GM12892 (cell line): ENCODE measurements at places on chromosomes 7 and 10.

DNA sequence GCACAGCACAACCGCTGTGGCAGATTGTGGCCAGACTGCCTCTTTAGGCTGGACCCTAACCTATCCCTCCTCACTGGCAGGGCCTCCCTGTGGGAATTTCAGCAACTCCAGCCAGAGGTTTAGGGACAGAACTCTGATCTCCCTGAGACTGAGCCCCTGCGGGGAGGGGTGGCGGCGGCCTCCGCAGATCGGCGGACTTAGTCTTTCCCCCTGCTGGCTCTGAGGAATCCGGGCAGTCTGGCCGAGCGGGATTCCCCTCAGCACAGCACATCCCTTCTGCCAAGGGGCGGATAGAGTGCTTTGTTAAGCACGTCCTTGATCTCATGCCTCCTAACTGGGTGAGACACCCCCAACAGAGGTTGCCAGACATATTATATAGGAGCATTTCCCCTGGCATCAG lies 224.2 kb upstream of the NPY start:
- DNase-seq, result no peak

- DNase-seq, result no peak
Observed at GRCh38 chr7:79334841-79335240, 118.6 kb downstream of the MAGI2 start.

- DNase-seq, result no peak
Observed at GRCh38 chr7:149325248-149325647, 63.3 kb downstream of the ZNF783 start.

DNA sequence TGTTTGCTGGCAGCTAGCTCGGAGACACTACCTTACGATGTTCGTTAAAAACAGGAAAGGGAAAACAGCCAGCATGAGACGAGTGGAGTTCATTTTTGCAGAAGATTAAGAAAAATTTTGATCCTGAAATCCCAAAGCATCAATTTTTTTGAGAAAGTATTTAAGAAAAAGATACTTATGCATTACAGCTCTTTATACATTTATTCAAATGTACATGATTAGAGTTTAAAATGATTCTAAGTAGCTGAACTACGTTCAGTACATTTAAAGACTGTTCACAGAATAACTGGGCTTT lies 34.7 kb downstream of the CNPY1 start:
- no peak for DNase-seq

- DNase-seq, result no peak
Observed at GRCh38 chr7:158476331-158476932, 111.2 kb downstream of the PTPRN2 start.

- no peak for DNase-seq
Observed at GRCh38 chr10:85967594-85967993, 399.0 kb downstream of the GRID1 start.

GRCh38 chr10:103605359-103606096 lies 112.0 kb downstream of the NEURL1 start:
- DNase-seq, result no peak

DNA sequence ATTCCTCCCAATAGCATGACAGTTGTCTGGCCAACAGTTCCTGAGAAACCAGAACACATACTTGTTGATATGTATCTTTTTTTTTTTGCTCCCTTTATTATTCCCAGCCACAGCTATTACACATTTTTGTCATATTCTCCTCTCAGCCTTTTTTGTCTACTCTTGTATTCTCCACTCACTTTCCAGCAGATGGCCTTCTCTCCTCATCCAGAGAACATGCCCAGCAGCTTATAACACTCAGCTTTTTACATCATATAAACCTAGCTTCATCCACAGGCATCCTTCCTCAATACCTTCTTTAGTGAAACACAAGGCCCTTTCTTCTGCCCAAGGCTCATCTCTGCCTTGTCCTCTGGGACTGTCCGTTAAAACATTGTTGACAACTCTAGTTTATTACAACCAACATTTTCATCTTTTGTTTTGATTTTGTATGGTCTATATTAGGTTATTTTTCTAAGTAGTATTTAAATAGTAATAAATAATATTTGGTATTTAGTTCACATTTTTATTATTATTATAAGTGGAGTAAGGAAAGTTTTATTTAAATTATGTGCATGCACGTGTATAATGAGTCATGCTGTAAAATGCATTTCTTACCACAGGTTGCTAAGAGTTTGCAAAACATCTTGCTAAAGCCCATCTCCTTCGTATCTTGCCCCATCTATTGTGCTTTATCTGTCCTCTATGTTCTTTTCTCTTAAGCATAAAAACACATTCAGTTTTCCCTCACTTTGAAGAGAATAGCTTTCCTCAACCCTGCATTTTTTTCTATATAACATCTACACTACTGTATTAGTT lies 101.5 kb downstream of the ORC5 start:
- DNase-seq, result no peak

GRCh38 chr10:614139-614711 lies 75.2 kb downstream of the DIP2C start:
- DNase-seq, result no peak

- no peak for DNase-seq
Observed at GRCh38 chr10:106819490-106819889, 345.0 kb downstream of the SORCS1 start.

DNA sequence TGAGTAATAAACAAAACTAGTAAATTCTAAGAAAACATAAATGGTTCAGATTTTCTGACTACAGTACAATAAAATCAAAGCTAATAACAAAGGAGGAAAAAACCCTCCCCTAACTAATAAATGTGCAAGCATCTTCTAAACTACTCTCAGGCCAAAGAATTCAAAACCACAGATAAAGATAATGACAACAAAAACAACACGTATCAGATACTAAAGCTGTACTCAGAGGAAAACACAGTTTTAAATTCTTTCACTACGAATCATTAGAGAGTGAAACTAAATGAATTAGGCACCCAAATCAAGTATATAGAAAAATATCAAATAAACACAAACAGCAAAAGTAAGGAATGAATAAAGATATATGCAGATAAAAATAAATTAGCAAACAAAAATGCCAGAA lies 200.9 kb downstream of the TEX36 start:
- DNase-seq, result no peak

DNA sequence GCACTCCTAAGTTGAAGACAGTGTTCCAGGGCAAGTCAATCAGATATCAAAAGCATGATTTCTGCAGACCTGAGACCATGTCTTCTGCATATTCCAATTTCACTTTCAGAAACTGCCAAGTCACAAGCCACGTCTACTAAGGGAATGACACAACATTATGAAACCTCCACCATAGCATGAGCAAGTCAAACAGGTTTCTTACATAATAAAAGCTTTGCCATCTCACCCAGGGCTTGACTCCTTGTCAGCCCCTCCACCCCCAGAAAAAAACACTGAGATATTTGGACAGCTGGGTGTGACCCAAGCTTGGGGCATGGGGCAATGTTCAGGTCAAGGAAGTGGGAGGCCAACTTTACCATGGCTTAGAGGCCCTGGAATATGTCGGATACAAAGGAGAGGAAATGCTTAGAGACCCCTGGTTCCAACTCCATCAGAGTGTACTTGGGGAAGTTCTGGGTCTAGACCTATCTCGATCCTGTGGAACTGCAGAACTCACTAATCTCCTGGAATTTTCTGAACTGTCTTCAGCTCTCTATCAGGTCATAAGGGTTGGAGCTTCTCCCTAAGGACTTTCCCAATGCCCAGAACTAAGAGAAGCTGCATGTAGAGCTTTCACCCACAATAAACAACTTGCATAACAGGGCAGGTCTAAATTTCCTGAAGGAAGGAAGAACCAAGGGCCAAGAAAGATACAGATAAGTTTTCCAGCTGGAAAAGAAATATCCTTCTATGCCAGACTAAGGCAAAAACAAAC lies 80.6 kb upstream of the NAMPT start:
- DNase-seq, result no peak

DNA sequence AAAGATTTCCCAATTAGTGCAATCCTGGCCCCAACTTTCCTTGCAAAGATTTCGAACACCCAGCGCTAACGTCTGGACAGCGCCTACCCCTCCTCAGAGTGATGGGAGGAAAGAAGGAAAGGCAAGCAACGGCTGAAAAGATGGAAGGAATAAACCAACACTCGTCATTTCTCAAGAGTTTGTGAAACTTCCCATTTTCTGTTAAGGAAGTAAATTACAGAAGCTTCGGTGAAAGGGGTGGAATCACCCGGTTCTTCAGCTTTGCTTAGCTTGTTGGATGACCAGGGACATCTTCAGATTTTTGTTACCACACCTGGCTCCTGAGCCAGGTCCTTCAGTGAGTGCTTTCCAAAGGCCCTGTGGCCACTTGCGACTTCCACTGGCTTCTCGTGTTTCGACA lies 313.1 kb downstream of the SKIDA1 start:
- no peak for DNase-seq
